NCI-H2029 treated with DMSO at 0.1 percent for 48 hours (cell line): ENCODE measurements at places on chromosomes 5 and 9.

- no peak for DNase-seq
Measured at GRCh38 chr9:16530669-16531642, 339.5 kb downstream of the BNC2 start.

GRCh38 chr9:121230256-121230655, 28.6 kb upstream of the RAB14 start:
- DNase-seq, result no peak

DNA sequence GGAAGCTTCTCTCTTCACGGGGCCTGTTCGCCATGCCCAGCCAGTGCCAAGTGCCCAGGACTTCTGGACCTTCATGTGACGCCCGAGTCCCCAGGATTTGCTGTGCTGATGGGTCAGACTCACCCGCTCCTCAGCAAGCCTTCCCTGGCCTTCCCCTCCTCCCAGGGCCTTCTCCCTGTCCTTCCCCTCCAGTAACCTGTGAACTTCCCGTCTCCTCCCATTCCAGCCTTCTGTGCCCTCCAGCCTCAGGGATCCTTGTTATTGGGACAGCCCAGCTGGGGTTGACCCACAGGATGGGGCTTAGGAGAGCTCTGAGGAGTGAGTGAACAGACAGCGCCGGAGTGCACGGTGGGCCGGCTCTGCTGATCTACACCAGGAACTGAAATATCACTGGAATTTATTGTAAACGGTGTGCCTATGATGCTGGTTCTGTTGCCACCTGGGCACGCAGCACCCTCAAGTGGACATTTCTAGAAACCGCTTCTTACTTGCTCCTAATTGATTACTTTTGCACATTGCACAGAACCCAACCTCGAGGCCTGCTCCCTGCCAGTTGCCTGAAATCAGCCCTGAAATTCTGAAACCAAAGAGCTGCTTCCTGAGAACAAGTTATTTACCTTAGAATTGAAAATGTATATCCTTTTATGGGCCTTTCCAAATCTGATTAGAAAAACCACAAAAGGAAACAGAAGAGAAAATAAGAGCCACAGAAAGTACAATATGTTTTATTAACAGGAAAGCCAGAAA, 1.5 kb downstream of the SPAAR start:
- peak; percentile 41 for DNase-seq

- DNase-seq, result no peak
Measured at GRCh38 chr5:124139477-124139876, 607.0 kb downstream of the ZNF608 start.
